Activated CD4-positive, alpha-beta T cell treated with anti-CD3 and anti-CD28 coated beads, Interleukin-2, amount 10 ng/mL, durations not matched to agents 24 days and 14 days (primary cell): ENCODE measurements at places on chromosomes 1 and 21.
A peak's percentile ranks its signal among the peaks of the same experiment; 100 is the strongest.

- peaks cover 2% of the 10 kb centered on the region for H3K27me3 ChIP-seq
- peaks cover 1% of the 10 kb centered on the region for H3K36me3 ChIP-seq
- H3K4me3 ChIP-seq = no peak overlapping the region
- no peak overlapping the region for H3K27ac ChIP-seq
These were observed 84.9 kb downstream of the CDC7 start for GRCh38 chr1:91585502-91585901.

- peaks cover 2% of the 10 kb centered on the region for H3K36me3 ChIP-seq
- H3K27ac ChIP-seq = no peak overlapping the region
- peaks cover 46% of the 10 kb centered on the region for H3K27me3 ChIP-seq
- no peak overlapping the region for H3K4me3 ChIP-seq
These were observed 4.1 kb downstream of the PTPRU start for GRCh38 chr1:29240400-29240837.

- peaks cover 51% of the 10 kb centered on the region for H3K36me3 ChIP-seq
- no peak for DNase-seq
- H3K4me1 ChIP-seq = peaks cover 25% of the 10 kb centered on the region
- peak overlapping the region; percentile 0 for H3K4me3 ChIP-seq
- no peaks in the 10 kb centered on the region for H3K27me3 ChIP-seq
- H3K27ac ChIP-seq = peak overlapping the region; percentile 73
These were observed 32.4 kb upstream of the PPP1R15B start for GRCh38 chr1:204443871-204444581.

DNA sequence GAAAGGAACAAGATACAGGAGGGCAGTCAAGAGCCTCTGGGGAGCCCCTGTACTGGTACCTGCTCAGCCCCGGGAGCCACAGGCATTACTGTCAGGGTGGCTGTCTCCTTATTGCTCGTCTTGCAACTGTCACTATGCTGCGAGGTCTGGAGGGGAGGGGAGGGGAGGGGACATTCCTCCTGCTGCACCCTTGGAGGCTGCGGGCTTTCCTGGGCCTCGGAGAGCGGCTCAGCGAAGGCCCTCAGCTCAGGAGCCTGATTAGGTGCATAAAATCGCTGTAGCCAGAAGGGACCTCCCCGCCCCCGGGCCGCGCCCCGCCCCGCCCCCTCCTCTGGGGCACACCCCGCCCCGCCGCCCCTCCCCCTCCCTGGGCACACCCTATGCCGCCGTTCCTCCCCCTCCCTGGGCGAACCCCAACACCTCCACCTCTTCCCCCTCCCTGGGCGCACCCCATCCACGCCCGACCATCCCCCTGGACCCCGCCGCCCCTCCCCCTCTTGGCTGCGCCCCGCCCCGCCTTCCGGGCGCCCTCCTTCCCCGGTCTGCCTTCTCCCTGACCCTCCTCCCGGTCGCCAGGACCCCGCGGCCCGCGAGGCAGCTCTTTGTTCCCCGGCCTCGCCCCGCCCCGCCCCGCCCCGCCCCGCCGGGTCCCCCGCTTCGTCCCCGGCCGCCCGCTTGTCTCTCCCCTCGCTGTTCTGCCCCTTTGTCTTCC lies 35.5 kb downstream of the CACHD1 start:
- H3K27ac ChIP-seq = peak overlapping the region; percentile 48
- H3K4me3 ChIP-seq = peak overlapping the region; percentile 82
- peaks cover 27% of the 10 kb centered on the region for H3K27me3 ChIP-seq
- peak; percentile 74 for DNase-seq
- no peaks in the 10 kb centered on the region for H3K36me3 ChIP-seq
- H3K4me1 ChIP-seq = peaks cover 11% of the 10 kb centered on the region

DNA sequence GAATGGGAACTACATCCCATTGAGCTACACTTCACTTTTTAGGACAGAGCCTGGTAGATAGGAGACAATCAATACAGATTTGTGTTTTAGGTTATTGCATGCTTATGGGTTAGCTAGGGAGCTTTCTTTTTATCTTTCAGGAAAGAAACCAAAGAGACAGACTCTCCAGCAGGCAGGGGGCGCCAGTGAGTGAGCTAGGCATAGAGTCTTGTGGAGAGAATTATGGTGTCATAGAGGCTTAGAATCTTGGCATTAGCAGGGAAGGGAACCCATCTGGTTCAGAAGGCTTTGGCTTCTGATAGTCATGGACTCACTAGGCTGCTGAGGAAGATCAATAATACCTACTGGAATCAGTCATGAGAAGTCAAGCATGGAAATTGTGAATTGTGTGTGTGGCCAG lies at the start of gene SMCP:
SMCP (plus strand) TSS at position 281 of the 400 bp plus-strand sequence. CDS start 6,101 bp downstream, outside the sequence.
- H3K4me3 ChIP-seq = no peak within 1 kb of the TSS
- H3K4me1 ChIP-seq = peaks cover 3% of the 10 kb centered on the region
- no peaks in the 10 kb centered on the region for H3K36me3 ChIP-seq
- H3K27ac ChIP-seq = no peak within 1 kb of the TSS
- peak; percentile 58 for DNase-seq

DNA sequence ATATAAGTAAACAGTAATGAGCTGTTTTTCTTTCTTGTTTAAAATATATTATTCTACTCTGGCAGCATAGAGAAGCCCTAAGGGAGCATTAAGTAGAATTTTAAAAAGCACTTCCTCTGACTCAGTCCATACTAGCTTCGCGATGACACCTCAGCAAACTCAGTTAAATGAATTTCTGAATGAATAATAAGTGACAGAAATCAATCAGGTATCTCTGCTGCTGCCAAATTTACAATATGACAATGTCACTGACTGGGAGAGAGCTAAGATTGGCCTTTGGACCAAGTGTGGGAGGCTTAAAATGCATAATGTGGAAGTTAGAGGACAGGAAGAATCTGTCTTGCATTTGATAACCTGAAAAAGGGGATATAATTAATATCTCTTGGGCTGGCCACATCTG lies 296.1 kb downstream of the HHIPL2 start:
- H3K27me3 ChIP-seq = no peaks in the 10 kb centered on the region
- H3K36me3 ChIP-seq = no peaks in the 10 kb centered on the region
- H3K4me1 ChIP-seq = no peaks in the 10 kb centered on the region
- no peak for DNase-seq
- no peak overlapping the region for H3K4me3 ChIP-seq
- H3K27ac ChIP-seq = no peak overlapping the region

GRCh38 chr21:31490443-31490842 lies 146.4 kb upstream of the TIAM1 start:
- no peak for DNase-seq
- H3K4me3 ChIP-seq = no peak overlapping the region
- H3K4me1 ChIP-seq = peaks cover 2% of the 10 kb centered on the region
- H3K27me3 ChIP-seq = peaks cover 5% of the 10 kb centered on the region
- no peaks in the 10 kb centered on the region for H3K36me3 ChIP-seq

DNA sequence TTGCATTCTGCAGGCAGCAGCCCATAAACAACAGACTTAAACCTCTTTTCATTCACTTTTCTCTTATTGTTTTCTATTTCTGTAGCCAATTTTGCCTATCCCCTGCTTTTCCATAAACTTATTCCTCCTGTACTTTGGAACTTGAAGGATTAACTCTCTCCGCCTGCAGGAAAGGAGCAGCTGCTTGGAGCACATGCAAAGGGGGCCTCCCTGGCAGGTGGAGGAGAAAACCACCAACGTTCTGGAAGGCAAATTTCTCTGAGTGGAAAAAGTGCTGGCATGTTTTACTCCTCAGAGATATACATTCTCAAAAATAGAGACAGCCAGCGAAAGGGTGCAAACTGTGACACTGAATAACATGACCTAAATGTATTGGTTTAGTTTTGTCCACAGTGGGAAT lies 33.6 kb downstream of the RGS21 start:
- H3K4me3 ChIP-seq = no peak overlapping the region
- no peak for DNase-seq
- H3K27ac ChIP-seq = no peak overlapping the region

GRCh38 chr1:54456361-54456760 lies 50.2 kb upstream of the SSBP3 start:
- H3K27me3 ChIP-seq = peaks cover 8% of the 10 kb centered on the region
- H3K36me3 ChIP-seq = no peaks in the 10 kb centered on the region
- H3K4me3 ChIP-seq = no peak overlapping the region
- peaks cover 16% of the 10 kb centered on the region for H3K4me1 ChIP-seq

GRCh38 chr1:113659556-113659955 lies 99.7 kb downstream of the PHTF1 start:
- H3K4me3 ChIP-seq = no peak overlapping the region
- no peak overlapping the region for H3K27ac ChIP-seq
- H3K36me3 ChIP-seq = no peaks in the 10 kb centered on the region
- H3K27me3 ChIP-seq = no peaks in the 10 kb centered on the region

GRCh38 chr1:202661136-202661845 lies 49.0 kb downstream of the SYT2 start:
- DNase-seq = no peak
- H3K27me3 ChIP-seq = peaks cover 32% of the 10 kb centered on the region
- H3K36me3 ChIP-seq = no peaks in the 10 kb centered on the region
- no peaks in the 10 kb centered on the region for H3K4me1 ChIP-seq

- H3K4me3 ChIP-seq = no peak overlapping the region
- H3K36me3 ChIP-seq = no peaks in the 10 kb centered on the region
- no peak for DNase-seq
- H3K27me3 ChIP-seq = peaks cover 2% of the 10 kb centered on the region
These were observed 15.9 kb upstream of the PIK3R3 start for GRCh38 chr1:46148318-46148717.

- no peak for DNase-seq
- no peaks in the 10 kb centered on the region for H3K36me3 ChIP-seq
- no peak overlapping the region for H3K4me3 ChIP-seq
- no peak overlapping the region for H3K27ac ChIP-seq
- H3K4me1 ChIP-seq = no peaks in the 10 kb centered on the region
These were observed 31.7 kb downstream of the SIM2 start for GRCh38 chr21:36730291-36731281.

GRCh38 chr1:22812993-22813790 lies 102.6 kb downstream of the EPHB2 start:
- no peak overlapping the region for H3K4me3 ChIP-seq
- no peaks in the 10 kb centered on the region for H3K27me3 ChIP-seq
- no peak for DNase-seq
- H3K27ac ChIP-seq = no peak overlapping the region

GRCh38 chr1:84198832-84199231 lies 54.8 kb downstream of the PRKACB start:
- no peak overlapping the region for H3K4me3 ChIP-seq
- no peak overlapping the region for H3K27ac ChIP-seq
- H3K4me1 ChIP-seq = no peaks in the 10 kb centered on the region
- H3K27me3 ChIP-seq = no peaks in the 10 kb centered on the region
- H3K36me3 ChIP-seq = peaks cover 44% of the 10 kb centered on the region
- no peak for DNase-seq
